ENCODE measurements at places on chromosomes 3 and 15. TPM values are rescaled to one million over a fixed set of nuclear protein-coding genes. Genes with fewer than 3 reads are reported as not detected.

MLF1 gene
- total RNA-seq, result 3.5 TPM

TM4SF18 gene
- total RNA-seq, result 0.19 TPM

GRCh38 chr3:61347981-61348380, 96.7 kb upstream of the FHIT start:
- DNase-seq, result no peak

GRCh38 chr15:93072411-93073394, 16.3 kb downstream of the RGMA start:
- peak; percentile 15 for DNase-seq

GRCh38 chr3:129554356-129555152, 11.6 kb downstream of the H1-8 start:
- no peak for DNase-seq

GRCh38 chr3:13852638-13853009, 27.2 kb downstream of the WNT7A start:
- DNase-seq, result no peak
